Activated naive CD4-positive, alpha-beta T cell treated with anti-CD3 and anti-CD28 coated beads, Interleukin-2, amount 10 ng/mL, durations not matched to agents 5 hours and 36 hours (primary cell): ENCODE measurements at places on chromosomes 1 and 21. TPM values are rescaled to one million over a fixed set of nuclear protein-coding genes. Genes with fewer than 3 reads are reported as not detected.

PDZK1 gene
- 0.29 TPM for total RNA-seq

GUCA2A gene
- not detected for total RNA-seq

PTBP2 gene
- 16.5 TPM for total RNA-seq

BGLAP gene
- total RNA-seq, result 2.2 TPM

LRRC38 gene
- total RNA-seq, result not detected

FAM76A gene
- 15.5 TPM for total RNA-seq

OR6K3 gene
- total RNA-seq, result not detected

SPRR1A gene
- not detected for total RNA-seq

SF3B4 gene
- total RNA-seq, result 79.3 TPM

ERRFI1 gene
- total RNA-seq, result 1.1 TPM

NBPF26 gene
- total RNA-seq, result 46.1 TPM

CRB1 gene
- not detected for total RNA-seq

OR10J1 gene
- not detected for total RNA-seq

MTF1 gene
- total RNA-seq, result 20.5 TPM

RGS1 gene
- 20.2 TPM for total RNA-seq

HMCN1 gene
- not detected for total RNA-seq

POGZ gene
- total RNA-seq, result 75.0 TPM

PPM1J gene
- total RNA-seq, result not detected

HRNR gene
- total RNA-seq, result not detected

ADORA3 gene
- total RNA-seq, result not detected

OR2AK2 gene
- not detected for total RNA-seq

CD53 gene
- total RNA-seq, result 546 TPM

TMEM269 gene
- 0.30 TPM for total RNA-seq

EDARADD gene
- 0.26 TPM for total RNA-seq

KLHDC9 gene
- total RNA-seq, result 0.63 TPM

NHLH2 gene
- not detected for total RNA-seq

COL9A2 gene
- 3.2 TPM for total RNA-seq

TFAP2E gene
- total RNA-seq, result 0.58 TPM

GJA8 gene
- total RNA-seq, result not detected

LINGO4 gene
- 0.10 TPM for total RNA-seq

DOCK7 gene
- total RNA-seq, result 10.7 TPM

SIKE1 gene
- 54.7 TPM for total RNA-seq
